ENCODE measurements at places on chromosomes 7 and 10. TPM values are rescaled to one million over a fixed set of nuclear protein-coding genes. Genes with fewer than 3 reads are reported as not detected.

Gene ADRA2A
- polyA plus RNA-seq, result not detected

- H3K27me3 ChIP-seq, result no peaks in the 10 kb centered on the region
- no peak overlapping the region for H3K27ac ChIP-seq
- H3K36me3 ChIP-seq, result peaks cover 29% of the 10 kb centered on the region
- peaks cover 3% of the 10 kb centered on the region for H3K4me1 ChIP-seq
- H3K4me3 ChIP-seq, result no peak overlapping the region
- DNase-seq, result no peak
Measured at GRCh38 chr10:125016611-125017202, 74.8 kb downstream of the ZRANB1 start.

Gene COL1A2
- 4,454 TPM for polyA plus RNA-seq

DNA sequence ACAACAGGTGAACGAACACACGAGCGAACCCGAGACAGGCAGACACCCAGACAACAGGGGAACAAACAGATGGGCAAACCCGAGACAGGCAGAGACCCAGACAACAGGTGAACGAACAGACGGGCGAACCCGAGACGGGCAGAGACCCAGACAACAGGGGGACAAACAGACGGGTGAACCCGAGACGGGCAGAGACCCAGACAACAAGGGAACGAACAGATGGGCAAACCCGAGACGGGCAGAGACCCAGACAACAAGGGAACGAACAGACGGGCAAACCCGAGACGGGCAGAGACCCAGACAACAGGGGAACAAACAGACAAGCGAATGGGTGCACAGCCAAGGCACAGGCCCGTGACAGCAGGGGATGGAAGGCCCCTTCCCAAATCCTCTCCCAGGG, 264.7 kb downstream of the ELFN1 start:
- H3K4me1 ChIP-seq, result peaks cover 2% of the 10 kb centered on the region
- H3K4me3 ChIP-seq, result no peak overlapping the region
- no peaks in the 10 kb centered on the region for H3K27me3 ChIP-seq
- no peak overlapping the region for H3K27ac ChIP-seq

DNA sequence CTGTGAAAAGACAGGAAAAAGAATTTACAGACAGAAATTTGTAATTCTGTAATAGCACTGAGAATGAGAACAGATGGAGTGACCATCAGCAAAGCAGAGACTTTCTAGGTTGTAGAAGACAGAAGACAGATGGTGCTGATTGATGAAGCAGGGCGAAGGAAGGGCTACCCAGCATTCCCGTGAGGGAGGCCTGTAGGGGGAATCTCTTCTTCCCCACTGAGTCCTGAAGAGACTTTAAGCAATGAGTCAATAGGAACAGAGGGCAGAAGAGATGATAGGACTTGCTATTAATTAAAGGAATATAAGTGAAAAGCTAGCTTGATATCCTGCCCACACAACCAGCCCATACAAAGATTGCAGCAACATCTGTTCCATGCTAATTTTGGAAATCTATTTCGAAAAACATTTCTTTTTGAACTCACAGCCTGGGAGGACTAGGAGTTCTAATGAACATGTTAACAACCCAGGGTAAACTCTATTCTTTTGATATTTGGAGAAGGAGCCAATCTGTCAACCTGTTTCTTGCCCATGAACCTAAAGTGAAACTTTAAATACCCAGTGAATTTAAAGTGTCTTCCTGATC, 44.1 kb downstream of the RALA start:
- no peak overlapping the region for H3K4me3 ChIP-seq
- no peak overlapping the region for H3K27ac ChIP-seq
- peaks cover 3% of the 10 kb centered on the region for H3K4me1 ChIP-seq
- H3K27me3 ChIP-seq, result no peaks in the 10 kb centered on the region
- DNase-seq, result no peak

GRCh38 chr7:39847227-39847626, 102.8 kb upstream of the CDK13 start:
- no peaks in the 10 kb centered on the region for H3K36me3 ChIP-seq
- peaks cover 8% of the 10 kb centered on the region for H3K27me3 ChIP-seq
- peak; percentile 12 for DNase-seq
- no peaks in the 10 kb centered on the region for H3K4me1 ChIP-seq
- H3K27ac ChIP-seq, result no peak overlapping the region
- H3K4me3 ChIP-seq, result no peak overlapping the region

DNA sequence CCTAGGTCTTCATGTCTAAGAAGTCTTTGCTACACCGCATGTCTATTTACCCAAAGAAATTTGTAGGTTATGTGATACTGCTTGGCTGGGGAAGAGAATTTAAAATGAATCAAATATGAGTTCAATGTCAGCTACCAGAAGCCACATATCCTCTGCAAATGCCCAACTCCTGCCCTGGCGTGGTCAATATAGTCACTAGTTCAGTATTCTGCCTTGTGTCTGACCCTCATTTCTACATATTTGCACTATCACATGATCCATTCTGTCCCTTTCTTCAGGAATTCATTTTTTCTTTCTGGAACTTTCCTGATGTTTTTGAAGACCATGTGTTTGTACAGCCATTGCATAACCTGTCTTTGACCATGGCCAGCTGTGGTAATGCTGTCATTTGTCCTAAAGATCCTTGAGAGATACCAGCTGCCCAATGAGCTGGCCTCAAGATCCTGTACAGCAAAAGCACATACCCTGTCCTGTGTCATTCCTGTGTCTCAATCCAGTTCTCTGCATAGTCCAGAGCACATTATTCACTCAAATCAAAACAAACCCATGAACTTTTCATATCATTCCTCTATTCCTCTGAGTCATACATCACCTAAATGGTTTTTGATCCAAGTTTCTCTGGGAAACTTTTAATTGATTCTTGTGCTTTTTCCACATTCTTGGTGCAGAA, 524.5 kb downstream of the PARD3 start:
- no peak overlapping the region for H3K4me3 ChIP-seq
- no peaks in the 10 kb centered on the region for H3K27me3 ChIP-seq
- DNase-seq, result peak; percentile 87
- no peaks in the 10 kb centered on the region for H3K36me3 ChIP-seq
- peak overlapping the region; percentile 74 for H3K27ac ChIP-seq

- peaks cover 61% of the 10 kb centered on the region for H3K27me3 ChIP-seq
- H3K27ac ChIP-seq, result no peak overlapping the region
- no peak for DNase-seq
- H3K4me1 ChIP-seq, result peaks cover 3% of the 10 kb centered on the region
Measured at GRCh38 chr7:20783700-20784387, 2.8 kb downstream of the SP8 start.

- H3K27me3 ChIP-seq, result no peaks in the 10 kb centered on the region
- no peaks in the 10 kb centered on the region for H3K36me3 ChIP-seq
- peaks cover 30% of the 10 kb centered on the region for H3K4me1 ChIP-seq
- no peak overlapping the region for H3K4me3 ChIP-seq
- peak overlapping the region; percentile 12 for H3K27ac ChIP-seq
Measured at GRCh38 chr10:119493155-119493554, 49.4 kb downstream of the RGS10 start.

DNA sequence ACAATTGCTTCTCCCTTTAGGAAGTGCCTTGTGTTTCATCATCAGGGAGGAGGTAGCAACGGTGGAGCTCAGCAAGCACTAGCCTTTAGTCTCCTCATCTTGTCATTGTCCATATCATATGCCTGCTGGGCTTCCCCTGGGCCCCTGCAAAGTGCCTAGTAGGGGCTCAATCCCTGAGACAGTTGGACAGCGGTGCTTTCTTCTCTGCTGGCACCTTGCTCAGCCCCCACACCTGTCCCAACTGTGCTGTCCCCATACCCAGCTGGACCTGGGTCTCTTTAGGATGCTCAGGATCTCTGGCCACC, 5.5 kb downstream of the SMARCD3 start:
- no peak overlapping the region for H3K4me3 ChIP-seq
- DNase-seq, result no peak
- H3K27me3 ChIP-seq, result no peaks in the 10 kb centered on the region

DNA sequence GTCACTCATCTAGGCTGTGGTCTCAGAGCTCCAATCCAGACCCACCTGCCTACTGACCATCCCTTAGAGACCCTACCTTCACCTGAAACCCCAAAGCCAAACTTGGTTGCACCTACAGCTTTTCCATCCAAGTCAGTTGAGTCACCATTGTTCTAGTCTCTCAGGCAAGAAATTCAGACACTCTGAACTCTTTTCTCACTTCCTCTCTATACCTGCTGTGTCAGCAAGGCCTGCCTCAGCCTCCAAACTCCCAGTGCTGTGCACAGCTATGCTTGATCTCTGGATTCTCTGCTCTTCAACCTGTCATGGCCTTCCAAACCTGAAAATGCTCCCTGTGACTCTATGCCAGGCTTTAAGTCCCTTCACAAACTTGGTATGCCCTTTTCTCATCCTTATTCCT, 47.4 kb upstream of the MTURN start:
- H3K4me1 ChIP-seq, result peaks cover 3% of the 10 kb centered on the region
- no peak for DNase-seq
- H3K36me3 ChIP-seq, result peaks cover 4% of the 10 kb centered on the region
- H3K27me3 ChIP-seq, result no peaks in the 10 kb centered on the region
- no peak overlapping the region for H3K4me3 ChIP-seq
- H3K27ac ChIP-seq, result no peak overlapping the region
